ENCODE measurements at places on chromosomes 7 and 10.

DNA sequence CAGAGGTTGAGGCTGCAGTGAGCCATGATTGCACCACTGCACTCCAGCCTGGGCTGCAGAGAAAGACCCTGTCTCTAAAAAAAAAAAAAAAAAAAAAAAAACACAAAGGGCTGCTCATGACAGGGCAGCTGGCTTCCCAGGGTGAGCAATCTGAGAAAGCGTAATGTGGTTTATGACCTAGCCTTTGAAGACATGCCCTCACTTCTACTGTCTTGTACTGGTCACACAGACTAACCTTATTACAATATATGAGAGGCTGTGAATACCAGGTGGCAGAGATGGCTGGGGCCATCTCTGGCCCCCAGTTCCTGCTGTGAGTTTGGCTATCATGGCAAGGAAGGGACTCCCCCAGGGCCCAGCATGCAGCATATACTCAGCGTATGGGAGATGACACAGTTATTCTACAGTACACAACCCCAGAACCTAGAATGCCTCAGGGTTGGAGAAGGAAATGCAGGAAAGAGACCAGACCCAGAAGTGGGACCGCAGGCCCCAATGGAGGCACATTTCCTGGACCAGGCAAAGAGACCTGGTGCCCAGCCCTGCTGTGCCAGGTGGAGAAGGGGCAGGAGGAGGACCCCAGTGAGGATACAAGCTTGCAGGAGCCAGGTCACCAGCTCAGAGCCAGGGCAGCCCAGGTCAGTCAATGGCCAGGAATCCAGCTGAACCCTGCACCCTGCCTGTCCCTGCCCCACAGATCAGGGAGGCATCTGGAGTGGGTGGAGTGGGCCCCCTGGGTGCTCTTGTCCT, 26.3 kb downstream of the NPTX2 start:
- no peak for DNase-seq

GRCh38 chr7:47591655-47592572, 10.0 kb upstream of the TNS3 start:
- DNase-seq = no peak

DNA sequence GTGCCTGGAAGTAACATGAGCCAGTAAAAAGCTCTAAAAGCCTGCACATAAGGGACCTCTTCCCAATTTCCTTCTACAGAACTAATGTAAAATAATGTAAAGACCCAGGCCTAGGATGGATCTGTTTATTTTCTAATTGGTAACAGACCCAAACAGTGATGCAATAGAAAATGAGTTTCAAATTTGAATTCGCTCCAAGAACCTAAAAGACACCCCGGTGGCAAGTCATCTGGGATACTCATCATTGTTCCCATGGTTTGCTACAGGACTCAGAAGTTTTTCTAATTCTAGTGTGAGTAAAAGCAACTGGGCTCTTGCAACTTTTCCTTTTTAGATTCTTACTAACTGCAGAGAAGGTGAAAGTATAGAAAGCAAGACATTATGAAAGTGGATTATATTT, 271.3 kb upstream of the CACNA2D1 start:
- no peak for DNase-seq

- DNase-seq = no peak
Measured at GRCh38 chr10:126153711-126154628, 234.3 kb downstream of the ADAM12 start.

DNA sequence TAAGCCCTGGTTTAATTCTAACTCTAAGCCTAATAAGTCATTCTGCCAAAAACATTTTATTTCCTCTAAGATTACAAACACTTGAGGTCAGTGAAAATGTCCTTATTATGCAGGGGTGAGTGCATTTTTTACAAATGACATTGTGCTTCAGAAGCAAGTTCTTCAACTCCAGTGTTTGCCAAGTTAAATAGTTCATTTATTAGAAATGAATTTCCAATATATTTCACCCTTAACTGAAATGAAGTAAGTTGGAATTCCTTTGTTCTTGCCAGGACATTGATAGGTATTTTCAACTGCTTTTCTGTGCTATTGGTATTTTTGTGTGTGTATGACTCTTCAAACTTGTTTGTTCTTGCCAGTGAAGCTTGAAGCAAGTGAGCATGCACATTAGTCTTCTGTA, 89.5 kb upstream of the CCDC6 start:
- DNase-seq = no peak

GRCh38 chr7:18623389-18623788, 127.8 kb downstream of the HDAC9 start:
- DNase-seq = no peak

All from activated naive CD4-positive, alpha-beta T cell treated with anti-CD3 and anti-CD28 coated beads, Interleukin-2, amount 50 U/mL, for 72 hours (primary cell).